Fibroblast of skin of abdomen (primary cell): ENCODE measurements at places on chromosomes 2 and 18.
A peak's percentile ranks its signal among the peaks of the same experiment; 100 is the strongest.

DNA sequence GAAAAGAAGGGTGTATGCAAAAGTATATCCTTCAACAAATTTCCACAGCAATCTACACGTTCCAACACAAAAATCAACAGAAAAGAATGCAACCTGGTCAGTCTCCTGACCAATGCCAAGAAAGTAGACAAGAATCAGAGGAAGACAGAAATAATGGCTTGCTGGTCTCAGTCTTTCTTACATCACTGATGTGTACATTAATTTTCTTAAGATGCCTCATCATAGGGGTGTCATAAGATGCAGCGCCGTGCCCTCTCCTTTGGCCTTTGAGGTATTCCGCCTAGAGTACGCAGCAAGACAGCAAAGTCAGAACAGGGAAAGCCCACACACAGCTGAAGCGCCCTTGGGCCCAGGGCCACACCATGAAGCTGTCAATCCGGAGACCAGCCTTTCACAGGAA, 112.9 kb downstream of the RIF1 start:
- DNase-seq: no peak

DNA sequence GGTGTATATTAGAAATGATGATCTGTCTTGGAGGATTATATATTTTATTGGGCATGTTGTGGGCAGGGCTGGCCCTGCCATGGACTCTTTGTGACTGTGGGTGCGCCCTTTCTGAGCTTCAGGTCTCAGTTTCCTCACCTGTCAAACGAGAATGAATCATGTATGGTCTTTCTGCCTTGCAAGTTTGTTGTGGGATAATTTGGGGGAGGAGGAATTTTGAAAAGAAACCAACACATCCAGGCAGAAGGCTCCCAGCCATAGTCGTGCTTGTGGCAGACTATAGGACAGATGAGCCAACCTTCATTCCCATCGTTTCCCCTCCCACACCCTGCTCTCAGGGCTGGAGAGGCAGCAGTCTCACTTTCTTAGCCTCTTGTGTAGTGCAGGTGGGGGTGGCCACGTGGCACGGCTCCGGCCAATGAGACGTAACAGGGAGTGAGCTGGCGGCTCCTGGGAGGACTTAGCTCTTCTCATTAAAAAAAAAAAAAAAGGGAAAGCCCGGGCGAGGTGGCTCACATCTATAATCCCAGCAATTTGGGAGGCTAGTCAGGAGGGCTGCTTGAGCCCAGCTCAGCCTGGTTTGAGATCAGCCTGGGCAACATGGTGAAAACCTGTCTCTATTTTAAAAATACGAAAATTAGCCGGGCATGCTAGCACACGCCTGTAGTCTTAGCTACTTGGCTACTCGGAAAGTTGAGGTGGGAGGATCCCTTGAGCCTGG, 63.1 kb downstream of the RHOB start:
- DNase-seq: peak; percentile 26

DNA sequence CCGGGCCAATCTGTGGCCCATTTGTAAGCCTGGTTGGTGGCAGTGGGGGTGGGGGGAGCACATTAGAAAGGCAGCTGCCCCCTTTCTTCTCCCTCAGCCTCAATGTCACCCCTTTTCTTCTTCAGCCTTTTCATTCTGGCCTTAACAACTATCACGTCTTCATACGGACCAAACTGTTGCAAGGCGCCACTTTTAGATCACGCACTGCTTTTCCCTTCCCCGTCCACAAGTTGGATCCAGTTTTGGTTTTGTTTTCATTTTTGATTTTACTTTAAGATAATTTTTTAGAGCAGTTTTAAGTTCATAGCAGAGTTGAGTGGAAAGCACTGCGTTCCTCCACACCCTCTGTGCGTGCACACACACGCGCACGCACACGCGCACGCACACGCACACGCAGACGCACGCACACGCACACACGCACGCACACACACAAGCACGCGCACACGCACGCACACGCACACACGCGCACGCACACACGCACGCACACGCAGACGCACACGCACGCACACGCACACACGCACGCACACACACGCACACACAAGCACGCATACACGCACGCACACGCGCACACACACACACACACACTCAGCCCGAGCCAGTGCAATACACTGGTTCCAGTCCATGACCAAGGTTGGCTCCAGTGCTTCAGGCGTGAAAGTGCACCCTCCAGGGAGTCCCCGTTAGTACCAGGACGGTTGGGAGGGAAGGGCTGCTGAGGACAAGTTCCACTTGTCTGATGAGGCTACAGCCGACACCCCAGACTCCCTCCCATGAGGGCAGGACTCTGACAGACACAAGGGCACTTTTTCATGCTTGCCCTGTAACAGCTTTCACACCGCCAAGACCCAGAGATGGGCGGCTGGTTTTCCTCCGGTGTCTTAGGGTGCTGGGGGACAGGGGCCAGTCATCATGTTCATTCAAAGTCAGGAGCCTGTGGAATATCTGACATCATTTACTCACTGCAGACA, 22.4 kb downstream of the FBLN7 start:
- DNase-seq: no peak

- no peak for DNase-seq
Observed at GRCh38 chr2:203599509-203599908, 64.4 kb upstream of the RAPH1 start.

GRCh38 chr2:195406886-195407603, 250.0 kb upstream of the SLC39A10 start:
- DNase-seq: peak; percentile 37

GRCh38 chr2:228731517-228731916, 539.6 kb downstream of the PID1 start:
- peak; percentile 86 for DNase-seq

DNA sequence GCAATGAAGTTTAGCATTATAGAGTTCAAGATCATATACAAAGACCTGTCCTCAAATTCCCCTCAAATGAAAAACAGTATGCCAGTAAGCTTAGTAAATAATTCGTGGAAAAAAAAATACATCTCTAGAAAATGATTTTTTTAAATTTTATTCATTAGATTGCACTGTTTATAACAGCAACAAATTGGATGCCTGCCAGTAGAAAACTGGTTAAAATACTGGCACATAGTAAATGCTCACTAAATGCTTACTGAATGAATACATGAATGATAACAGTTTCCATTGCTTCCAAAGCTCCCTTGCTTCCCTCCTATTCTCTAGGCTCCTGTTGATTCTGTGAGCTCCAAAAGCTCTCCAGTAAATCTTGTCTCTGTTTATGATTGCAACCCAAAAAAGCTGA, 25.5 kb upstream of the SEH1L start:
- no peak for DNase-seq

GRCh38 chr18:62346333-62347088, 21.4 kb downstream of the TNFRSF11A start:
- DNase-seq: no peak

GRCh38 chr2:56314796-56315195, 131.0 kb downstream of the CCDC85A start:
- DNase-seq: no peak

DNA sequence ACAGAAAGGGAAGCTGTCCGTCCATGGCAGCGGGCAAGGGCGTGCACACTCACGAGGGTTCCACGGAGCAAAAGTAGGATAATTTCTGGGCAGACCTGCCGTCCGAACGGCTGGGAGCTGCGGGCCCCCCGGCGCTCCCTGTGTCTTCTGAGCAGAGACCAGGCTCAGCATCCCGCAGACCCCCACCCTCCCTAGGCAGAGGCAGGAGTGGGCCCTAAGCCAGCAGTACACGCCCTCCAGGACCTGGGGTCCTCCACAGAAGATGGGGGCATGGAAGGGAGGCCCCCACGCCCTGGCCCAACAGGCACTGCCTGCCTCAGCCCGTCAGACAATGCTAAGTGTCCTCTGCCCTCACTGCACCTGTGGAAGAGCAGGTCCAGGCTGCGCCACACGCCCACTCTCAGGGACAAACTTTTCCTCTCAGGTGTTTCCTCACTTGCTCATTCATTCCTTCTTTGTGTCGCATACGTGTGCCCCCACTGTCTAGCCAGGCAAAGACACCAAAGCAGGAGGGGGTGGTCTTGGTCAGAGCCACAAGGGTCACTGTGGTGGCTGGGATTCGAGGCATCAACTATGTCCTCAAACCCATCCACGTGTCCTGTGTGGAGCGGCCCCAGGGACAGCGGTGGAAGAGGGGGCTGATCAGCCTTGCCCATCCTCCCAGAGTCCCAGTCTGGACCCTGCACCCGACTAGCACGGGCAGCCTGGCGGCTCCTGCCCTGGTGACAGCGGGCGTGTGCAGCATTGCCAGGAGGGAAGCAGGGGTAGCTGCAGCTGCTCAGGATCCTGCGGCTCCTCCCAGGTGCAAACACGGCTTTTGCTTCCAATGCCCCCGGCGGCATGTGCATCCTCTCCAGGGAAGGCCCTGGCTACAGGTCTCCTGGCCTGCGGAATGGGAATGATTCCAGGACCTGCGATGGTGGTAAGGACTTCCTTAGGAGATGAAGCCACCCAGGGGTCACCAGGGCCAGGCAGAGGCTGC, 2.4 kb upstream of the GPC1 start:
- no peak for DNase-seq

DNA sequence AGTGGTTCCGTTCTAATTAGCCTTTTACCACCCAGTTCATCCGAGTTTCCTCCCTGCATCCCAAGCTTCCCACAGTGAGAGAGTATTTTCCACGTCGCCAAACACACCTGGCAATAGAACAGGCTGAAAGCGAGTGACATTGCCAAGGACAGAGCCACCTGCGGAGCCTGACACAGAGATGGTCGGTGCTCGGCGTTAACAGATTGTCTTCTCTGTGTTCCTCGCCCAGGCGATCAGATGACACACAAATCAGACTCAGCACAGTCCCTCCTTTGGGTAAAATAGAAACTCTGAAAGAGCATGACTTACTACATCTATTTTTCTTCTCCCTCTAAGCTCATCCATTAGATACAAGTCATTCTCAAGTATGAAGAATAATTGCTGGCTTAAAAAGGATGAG, 107.7 kb downstream of the CD226 start:
- DNase-seq: no peak

- no peak for DNase-seq
Observed at GRCh38 chr2:205836477-205837221, 154.3 kb downstream of the NRP2 start.

DNA sequence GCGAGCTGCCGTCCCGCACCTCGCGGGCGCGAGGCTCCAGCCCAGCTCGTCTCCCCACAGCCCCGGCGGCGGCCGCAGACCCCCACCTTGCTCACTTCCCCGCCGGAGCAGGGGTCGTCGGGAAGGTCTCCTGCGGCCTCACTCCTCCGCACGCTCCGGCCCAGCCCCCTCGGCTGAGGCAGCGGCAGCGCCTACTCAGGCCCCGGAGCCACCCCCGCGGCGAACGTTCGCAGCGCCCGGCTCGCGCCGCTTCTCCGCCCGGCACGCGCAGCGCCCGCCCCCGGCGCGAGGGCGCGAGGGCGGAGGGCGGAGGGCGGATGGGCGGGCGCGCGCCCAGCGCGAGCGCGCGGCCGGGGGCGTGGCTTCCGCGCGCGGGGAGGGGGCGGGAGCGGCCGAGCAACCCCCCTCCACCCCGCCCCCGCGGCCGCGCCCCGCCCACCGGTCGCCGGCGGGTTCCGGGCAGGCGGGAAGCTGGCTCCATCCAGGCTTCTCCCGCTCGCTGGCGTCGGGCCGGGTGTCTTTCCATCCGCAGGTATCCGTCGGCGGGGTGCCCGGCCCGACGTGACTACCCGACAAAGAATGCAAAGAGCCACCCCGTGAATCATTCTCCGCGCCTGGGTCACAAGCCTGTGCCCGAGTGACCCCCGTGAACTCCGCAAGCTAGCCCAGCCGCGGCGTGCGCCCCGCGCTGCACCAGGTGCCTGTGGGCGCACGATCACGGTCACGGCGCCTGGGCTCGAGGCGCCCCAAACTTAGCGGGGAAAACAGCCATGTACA, at the start of gene DTNB:
DTNB (minus strand) TSS at position 278 of the 777 bp plus-strand sequence. CDS start 20,917 bp downstream, outside the sequence.
- DNase-seq: peak; percentile 72

DNA sequence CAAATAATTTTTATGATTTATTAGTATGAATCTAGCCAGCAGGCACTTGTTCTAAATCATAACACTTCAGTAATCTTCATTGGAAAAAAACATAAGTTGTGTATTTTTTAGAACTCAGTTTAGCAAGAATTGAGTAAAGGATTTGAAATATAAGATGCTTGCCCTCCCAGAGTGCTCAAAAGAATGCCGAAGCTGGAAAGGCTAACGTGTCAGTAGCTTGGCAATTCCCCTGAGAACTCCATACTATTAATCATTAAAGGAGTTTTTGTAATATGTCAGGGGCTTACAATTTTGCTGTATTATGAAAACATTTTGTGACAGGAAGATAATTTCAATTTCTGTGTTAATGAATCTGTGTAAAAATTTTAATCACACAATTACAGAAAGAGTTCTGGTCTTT, 122.7 kb downstream of the GULP1 start:
- peak; percentile 77 for DNase-seq

GRCh38 chr2:40192864-40193669, 258.8 kb downstream of the SLC8A1 start:
- DNase-seq: peak; percentile 82

GRCh38 chr18:37321582-37322491, 243.8 kb downstream of the CELF4 start:
- DNase-seq: no peak

- DNase-seq: peak; percentile 31
Observed at GRCh38 chr2:107932979-107933378, 53.3 kb upstream of the SLC5A7 start.

DNA sequence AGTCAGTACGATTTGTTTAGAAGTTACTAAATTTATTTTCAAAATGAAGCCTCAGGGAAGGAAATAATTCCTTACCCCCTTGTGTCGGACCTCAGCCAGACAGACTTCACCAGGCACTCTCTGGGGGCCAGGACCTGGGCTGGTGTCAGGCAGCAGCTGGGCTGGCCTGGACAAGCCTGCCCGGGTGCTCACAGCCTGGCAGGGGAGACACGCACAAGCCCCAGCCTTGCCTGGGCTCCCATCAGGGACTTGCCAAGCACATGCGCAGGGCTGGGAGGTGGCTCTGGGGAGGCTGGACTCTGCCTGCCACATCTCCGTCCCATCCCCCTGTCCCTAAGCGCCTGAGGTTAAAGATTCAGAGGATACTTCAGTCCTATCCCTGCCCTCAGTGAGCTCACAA, 56.8 kb upstream of the HS6ST1 start:
- no peak for DNase-seq

DNA sequence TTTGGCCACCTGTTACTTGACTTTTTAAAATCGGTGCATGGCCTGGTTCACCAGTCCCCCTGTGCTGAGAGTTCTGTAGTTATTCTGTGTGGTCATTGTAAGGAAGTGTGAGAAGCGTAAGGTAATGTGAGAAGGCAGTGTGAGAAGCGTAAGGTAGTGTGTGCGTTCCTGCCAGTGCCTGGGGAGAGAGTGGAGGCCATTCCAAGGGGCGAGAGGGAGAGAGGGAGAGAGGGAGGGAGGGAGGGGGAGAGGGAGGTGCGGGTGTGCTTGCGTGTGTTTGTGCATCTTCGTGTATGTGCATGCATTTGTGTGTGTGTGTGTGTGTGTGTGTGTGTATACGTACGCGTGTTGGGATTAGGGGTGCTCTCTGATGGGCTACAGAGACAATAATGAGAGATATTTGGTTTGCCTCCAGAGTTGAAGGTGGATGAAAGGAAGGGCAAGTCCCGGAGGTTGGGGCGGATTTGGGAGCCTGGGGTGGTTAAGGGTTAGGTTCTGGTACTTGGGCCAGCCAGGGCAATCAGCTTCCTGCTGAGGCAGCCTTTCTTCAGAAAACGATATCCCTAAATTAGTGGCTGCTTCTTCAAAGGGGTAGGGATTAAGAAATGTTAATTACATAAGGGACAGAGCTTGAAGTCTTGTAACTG, 53.7 kb downstream of the SGPP2 start:
- no peak for DNase-seq

GRCh38 chr2:57569396-57569795, 477.2 kb upstream of the VRK2 start:
- no peak for DNase-seq

GRCh38 chr2:188235364-188235763, 56.3 kb upstream of the GULP1 start:
- DNase-seq: peak; percentile 1

GRCh38 chr18:26405190-26405801, 143.1 kb downstream of the KCTD1 start:
- peak; percentile 49 for DNase-seq
